ENCODE measurements at places on chromosomes 1 and 21. TPM values are rescaled to one million over a fixed set of nuclear protein-coding genes. Genes with fewer than 3 reads are reported as not detected.
A peak's percentile ranks its signal among the peaks of the same experiment; 100 is the strongest.

Gene BSDC1
- total RNA-seq = 112 TPM

Gene HAO2
- total RNA-seq = not detected

DNA sequence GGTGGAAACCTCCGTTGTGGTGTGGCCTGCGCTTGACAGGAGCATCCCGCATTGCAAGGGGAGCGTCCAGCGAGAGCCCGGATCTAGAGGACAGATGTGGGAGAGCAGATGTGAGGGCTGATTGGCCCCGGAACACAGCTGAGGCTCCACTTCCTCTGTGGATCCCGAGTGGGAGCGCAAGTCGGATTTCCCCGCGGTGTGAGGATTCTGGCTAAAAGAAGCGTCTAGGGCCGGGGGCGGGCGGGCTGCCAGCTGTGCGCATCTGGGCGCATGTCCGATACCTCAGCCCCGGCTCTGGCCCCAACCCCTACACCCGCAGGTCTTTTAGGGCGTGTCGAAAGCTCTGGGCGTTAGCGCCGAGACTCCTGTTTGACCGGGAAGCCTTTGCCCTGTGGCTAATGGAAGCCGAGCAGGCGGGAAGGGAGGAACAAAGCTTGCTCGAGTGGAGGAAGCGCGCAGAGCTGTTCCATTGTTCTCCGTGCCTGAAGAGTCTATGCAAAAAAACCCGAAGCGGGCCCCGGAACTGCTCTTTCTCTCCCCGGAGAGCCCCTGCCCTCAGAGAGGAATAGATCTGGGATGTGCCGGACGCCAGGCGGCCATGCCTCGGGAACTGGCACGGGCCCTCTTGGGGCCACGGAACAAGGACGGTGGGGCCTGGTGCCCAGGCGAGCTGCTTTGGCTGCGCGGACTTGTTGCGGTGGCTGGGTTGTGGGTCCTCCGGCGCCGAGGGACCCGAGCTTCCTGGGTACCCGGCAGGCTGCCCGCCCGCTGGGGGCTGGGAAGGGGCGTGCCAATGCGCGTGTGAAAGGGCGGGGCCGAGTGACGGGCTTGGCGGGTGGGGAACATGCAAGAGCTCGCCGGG lies 111.1 kb downstream of the NAV1 start:
- H3K27ac ChIP-seq = no peak overlapping the region
- no peak overlapping the region for H3K4me3 ChIP-seq
- H3K4me1 ChIP-seq = peaks cover 1% of the 10 kb centered on the region
- H3K27me3 ChIP-seq = peaks cover 43% of the 10 kb centered on the region

DNA sequence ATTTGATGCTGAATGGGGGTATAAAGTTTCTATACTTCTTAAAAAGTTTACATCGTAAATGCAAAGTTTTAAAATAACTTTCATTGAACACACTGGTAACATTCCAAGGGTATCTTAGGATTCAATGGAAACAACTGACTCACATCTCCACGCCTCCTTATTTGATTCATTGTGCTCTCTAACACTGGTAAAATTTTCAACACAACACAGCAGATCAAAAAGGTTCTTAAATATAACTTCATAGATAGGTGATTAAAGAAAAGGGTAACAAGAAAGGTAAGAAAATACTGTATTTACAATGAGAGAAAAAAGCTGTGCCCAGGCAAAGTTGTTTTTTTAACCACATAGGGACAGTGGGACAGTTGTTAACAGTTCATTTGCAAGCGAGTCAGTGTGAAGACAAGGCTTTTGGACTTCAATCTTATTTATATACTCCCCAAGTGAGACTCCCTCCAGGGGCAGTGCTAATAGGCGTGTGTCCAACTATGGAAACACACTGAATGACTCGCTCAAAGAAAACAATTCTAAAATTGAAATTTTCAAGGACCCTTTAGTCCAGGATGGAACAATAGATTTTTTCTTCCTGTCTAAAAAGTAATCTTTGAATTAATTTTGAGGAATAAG lies 140.5 kb downstream of the TIAM1 start:
- H3K27ac ChIP-seq = no peak overlapping the region
- no peaks in the 10 kb centered on the region for H3K27me3 ChIP-seq
- H3K4me3 ChIP-seq = no peak overlapping the region
- no peak for DNase-seq
- peaks cover 1% of the 10 kb centered on the region for H3K4me1 ChIP-seq
- no peaks in the 10 kb centered on the region for H3K36me3 ChIP-seq

DNA sequence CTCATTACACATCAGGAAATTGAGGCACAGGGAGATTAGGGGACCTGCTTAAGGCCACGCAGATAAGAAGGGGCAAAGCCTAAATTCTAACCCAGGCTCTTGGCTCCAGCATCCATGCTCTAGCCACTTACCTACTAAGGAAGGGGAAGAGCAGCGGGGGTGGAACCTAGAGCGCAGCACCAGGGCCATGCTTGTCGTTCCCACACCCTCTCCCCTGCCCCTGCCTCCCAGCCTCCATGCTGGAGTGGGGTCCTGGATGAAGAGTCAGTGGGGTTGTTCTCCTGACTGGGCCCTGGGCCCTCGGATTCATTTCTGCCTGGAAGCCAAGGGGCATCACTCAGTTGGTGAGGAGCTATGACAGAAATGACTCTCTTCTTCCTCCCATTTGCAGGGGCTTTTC lies 133.3 kb downstream of the FOXD2 start:
- DNase-seq = no peak
- peaks cover 5% of the 10 kb centered on the region for H3K27me3 ChIP-seq
- no peak overlapping the region for H3K4me3 ChIP-seq
- no peaks in the 10 kb centered on the region for H3K4me1 ChIP-seq
- no peak overlapping the region for H3K27ac ChIP-seq

- no peak overlapping the region for H3K4me3 ChIP-seq
- H3K27ac ChIP-seq = no peak overlapping the region
- no peak for DNase-seq
Observed at GRCh38 chr1:23882746-23883145, 14.7 kb upstream of the FUCA1 start.

DNA sequence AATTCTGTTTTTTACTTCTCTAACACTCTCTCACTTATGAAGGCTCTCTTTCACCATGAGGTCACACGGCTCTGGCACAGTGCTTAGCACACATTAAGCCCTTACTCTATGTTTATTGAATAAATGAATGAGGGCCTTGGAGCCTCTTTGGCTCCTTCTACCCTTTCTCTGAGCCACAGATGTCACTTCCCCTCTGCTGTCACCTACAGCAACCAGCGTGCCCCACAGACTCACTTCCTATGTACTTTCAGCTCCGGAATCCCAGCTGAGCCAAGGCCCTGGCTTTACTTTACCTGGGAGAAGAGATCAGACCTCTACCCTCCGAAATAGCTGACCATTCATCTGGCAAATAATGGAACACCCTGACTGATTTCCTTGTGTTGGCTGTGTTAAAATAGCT lies 53.7 kb upstream of the HMCN1 start:
- H3K4me3 ChIP-seq = peak overlapping the region; percentile 1
- H3K27ac ChIP-seq = no peak overlapping the region
- no peaks in the 10 kb centered on the region for H3K27me3 ChIP-seq
- DNase-seq = no peak
- H3K4me1 ChIP-seq = peaks cover 13% of the 10 kb centered on the region
- H3K36me3 ChIP-seq = no peaks in the 10 kb centered on the region

DNA sequence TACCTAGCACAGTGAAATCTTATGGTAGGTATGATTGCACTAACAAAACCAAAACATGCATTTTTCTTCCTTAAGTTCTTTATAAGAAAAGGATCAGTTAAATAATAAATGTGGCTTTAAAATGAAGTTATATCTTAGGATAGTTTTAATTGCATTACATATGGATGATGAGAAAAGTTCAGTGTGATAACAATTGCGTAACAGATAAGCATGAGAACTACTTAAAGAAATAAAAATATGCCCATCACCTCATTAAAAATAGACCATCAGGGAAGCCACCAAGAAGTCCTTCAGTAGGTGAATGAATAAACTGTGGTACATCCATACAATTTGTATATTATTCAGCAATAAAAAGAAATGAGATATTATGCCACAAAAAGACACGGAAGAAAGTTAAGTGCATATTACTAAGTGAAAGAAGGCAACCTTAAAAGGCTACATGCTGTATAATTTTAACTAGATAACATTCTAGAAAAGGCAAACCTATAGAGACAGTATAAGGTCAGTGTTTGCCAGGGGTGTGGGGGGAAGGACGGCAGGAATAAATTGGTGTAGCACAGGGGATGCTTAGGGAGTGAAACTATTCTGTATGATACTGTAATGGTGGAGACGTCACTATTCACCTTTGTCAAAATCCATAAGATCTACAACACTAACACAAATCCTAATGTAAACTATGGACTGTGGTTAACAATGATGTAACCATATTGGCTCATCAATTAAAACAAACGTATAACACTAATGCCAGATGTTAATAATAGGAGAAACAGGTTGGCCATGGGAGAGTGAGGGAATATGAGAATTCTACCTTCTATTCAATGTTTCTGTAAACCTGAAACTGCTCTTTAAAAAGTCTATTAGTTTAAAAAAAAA lies 42.9 kb downstream of the MPZL1 start:
- peaks cover 23% of the 10 kb centered on the region for H3K4me1 ChIP-seq
- no peak overlapping the region for H3K27ac ChIP-seq
- no peaks in the 10 kb centered on the region for H3K27me3 ChIP-seq
- peaks cover 12% of the 10 kb centered on the region for H3K36me3 ChIP-seq

DNA sequence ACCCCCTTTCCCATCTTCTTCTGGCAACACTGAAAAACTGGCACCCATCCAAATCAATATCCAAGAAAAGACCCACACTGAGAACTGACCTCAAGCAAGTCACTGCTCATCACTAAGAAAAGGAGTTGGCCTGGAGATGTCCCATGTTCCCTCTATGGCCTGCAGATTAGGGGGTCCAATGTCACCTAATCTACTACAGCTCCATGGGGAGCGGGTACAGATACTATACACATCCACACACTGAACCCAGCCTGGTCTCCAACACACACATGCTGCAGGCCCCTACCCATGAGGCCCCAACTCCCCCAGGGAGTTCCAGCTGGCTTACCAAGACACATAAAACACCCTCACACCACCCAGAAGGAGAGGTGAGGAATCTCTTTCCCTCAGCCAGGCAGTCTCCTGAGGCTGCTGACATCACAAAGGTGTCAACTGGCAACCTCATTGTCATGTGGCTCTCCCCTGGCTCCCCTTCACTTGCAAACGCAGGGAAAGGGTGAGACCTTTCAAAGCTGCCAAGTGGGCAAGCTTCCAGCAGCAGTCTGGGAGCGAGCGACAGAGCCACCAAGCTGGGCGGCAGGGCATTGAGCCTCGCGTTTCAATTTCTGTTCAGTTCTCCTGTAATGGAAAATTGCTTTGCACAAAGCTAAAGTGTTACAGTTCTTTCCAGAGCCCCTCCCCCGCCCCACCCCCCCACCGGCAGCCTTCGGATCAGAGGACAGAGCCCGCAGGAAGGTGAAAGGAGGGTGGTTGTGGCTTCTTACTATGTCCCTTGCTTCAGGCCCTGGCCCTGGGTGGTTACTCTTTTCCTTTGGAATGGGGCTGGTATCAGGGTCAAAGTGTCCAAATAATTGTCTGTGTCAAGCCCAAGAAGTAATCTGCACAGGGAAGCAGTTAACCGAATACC lies at the start of gene LRRC52:
Gene LRRC52, plus strand, starts transcription at position 469 of the 907 bp plus-strand sequence. Its CDS starts 297 bp downstream, at position 766.
- H3K27me3 ChIP-seq = peaks cover 26% of the 10 kb centered on the region
- no peak within 1 kb of the TSS for H3K27ac ChIP-seq
- no peak within 1 kb of the TSS for H3K4me3 ChIP-seq
- no peak for DNase-seq

Gene CELA2A
- total RNA-seq = not detected

GRCh38 chr21:25859235-25859929 lies 124.6 kb downstream of the GABPA start:
- no peaks in the 10 kb centered on the region for H3K27me3 ChIP-seq
- H3K36me3 ChIP-seq = no peaks in the 10 kb centered on the region
- H3K4me1 ChIP-seq = no peaks in the 10 kb centered on the region

DNA sequence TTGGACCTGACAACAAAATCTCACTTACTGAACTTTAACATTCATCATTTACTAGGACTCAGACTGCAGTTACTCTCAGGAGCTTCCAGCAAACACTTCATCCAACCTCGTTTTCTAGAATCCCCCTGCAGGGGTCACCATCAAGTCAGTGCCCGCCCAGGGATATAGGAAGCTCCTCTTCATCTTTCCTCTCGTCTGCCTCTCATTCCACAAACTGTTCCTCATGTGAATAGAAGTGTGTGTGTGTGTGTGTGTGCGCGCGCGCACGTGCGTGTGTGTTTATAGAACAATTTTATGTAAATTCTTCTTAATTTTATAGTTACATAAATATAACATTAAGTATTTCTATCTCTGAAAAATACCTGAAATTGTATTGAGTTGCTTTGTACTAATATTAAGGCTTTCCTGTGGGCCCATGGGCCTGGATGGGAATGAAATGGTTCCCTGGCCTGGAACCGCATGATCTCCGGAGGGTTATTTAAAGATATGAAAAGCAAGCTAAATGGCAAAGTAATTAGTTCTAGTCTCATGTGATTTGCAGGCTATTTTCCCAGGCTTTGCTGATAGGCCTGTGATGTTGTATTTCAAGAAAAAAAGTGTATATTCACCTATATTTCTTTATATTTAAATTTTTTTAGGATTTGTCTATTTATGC lies 21.7 kb upstream of the ABCD3 start:
- H3K4me3 ChIP-seq = no peak overlapping the region
- H3K27me3 ChIP-seq = peaks cover 7% of the 10 kb centered on the region
- no peak for DNase-seq
- no peaks in the 10 kb centered on the region for H3K4me1 ChIP-seq
- no peaks in the 10 kb centered on the region for H3K36me3 ChIP-seq
- H3K27ac ChIP-seq = no peak overlapping the region

- H3K27me3 ChIP-seq = no peaks in the 10 kb centered on the region
- no peak for DNase-seq
- peak overlapping the region; percentile 97 for H3K4me3 ChIP-seq
- H3K4me1 ChIP-seq = peaks cover 73% of the 10 kb centered on the region
- peaks cover 9% of the 10 kb centered on the region for H3K36me3 ChIP-seq
Observed at GRCh38 chr1:13701271-13701640, 1.3 kb downstream of the PRDM2 start.

DNA sequence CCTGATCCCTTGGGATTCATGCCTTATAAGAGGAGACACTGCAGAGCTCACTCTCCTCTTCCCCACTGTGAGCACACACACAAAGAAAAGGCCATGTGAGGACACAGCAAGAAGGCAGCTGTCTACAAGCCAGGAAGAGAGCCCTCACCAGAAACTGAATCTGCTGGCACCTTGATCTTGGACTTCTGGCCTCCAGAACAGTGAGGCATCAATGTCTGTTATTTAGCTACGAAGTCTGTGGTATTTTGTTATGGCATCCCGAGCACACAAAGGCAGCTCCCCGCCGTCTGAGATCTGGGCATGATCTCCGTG lies 47.1 kb upstream of the RPL11 start:
- DNase-seq = no peak
- no peaks in the 10 kb centered on the region for H3K4me1 ChIP-seq
- H3K27me3 ChIP-seq = no peaks in the 10 kb centered on the region
- H3K4me3 ChIP-seq = no peak overlapping the region
- H3K36me3 ChIP-seq = peaks cover 2% of the 10 kb centered on the region

- no peaks in the 10 kb centered on the region for H3K4me1 ChIP-seq
- no peak overlapping the region for H3K27ac ChIP-seq
- H3K36me3 ChIP-seq = no peaks in the 10 kb centered on the region
Observed at GRCh38 chr1:214377485-214377884, 96.5 kb downstream of the SMYD2 start.

All from naive thymus-derived CD8-positive, alpha-beta T cell (primary cell).